Hepatocyte (in vitro differentiated cells): ENCODE measurements at places on chromosomes 1 and 21. TPM values are rescaled to one million over a fixed set of nuclear protein-coding genes. Genes with fewer than 3 reads are reported as not detected.

The SPRR2F gene
- polyA plus RNA-seq = 26.1 and 42.2 TPM in 2 replicates

The CFHR5 gene
- polyA plus RNA-seq = 0.36 TPM in 1 of 2 replicates, not detected in the other

DNA sequence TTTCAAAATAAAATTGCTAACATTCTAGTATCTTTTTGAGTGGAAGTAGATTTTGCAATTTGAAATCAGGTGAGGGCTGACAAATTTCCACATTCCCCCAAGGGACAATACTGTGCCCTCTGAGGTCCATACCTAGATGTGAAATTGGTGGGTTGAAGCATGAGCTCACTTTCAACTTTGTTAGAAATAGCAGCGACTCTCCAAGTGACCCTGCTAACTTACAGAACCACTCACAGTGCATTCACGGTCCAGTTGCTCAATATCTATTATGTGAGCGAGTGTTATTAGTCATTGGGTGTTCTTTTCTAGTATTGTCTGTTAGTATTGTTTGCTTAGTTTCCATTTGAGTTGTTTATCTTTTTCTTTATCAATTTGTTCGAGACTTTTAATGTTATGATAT lies 53.6 kb upstream of the ASB17 start:
- no peak for DNase-seq
- no peak overlapping the region for H3K27ac ChIP-seq
- H3K4me1 ChIP-seq = no peaks in the 10 kb centered on the region
- no peaks in the 10 kb centered on the region for H3K36me3 ChIP-seq
- H3K4me3 ChIP-seq = no peak overlapping the region

GRCh38 chr1:3494321-3495308 lies 40.1 kb downstream of the ARHGEF16 start:
- H3K4me3 ChIP-seq = no peak overlapping the region
- DNase-seq = no peak
- H3K27ac ChIP-seq = no peak overlapping the region
- no peaks in the 10 kb centered on the region for H3K36me3 ChIP-seq

DNA sequence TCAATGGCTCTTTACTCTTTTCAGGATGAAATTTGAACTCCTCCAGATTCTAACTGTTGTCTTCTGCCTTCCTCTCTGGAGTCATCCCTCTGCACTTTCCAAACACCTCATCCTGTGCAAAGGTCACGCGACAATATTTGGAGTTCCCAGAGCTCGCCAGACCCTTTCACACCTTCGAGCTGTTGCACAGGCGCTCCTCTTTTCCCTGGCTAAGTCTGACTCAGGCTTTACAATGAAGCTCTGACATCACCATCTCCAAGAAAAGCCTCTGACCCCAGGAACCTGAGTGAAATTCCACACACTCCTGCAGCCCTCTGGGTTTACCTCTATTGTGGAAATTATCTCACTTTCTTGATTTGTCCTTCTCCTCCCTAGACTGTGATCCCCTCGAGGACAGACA lies 270.3 kb downstream of the RGS7 start:
- H3K4me1 ChIP-seq = no peaks in the 10 kb centered on the region
- no peak overlapping the region for H3K27ac ChIP-seq
- no peaks in the 10 kb centered on the region for H3K27me3 ChIP-seq
- H3K4me3 ChIP-seq = no peak overlapping the region
- peak; percentile 10 for DNase-seq

The NFASC gene
- 0.75 and 1.7 TPM in 2 replicates for polyA plus RNA-seq

DNA sequence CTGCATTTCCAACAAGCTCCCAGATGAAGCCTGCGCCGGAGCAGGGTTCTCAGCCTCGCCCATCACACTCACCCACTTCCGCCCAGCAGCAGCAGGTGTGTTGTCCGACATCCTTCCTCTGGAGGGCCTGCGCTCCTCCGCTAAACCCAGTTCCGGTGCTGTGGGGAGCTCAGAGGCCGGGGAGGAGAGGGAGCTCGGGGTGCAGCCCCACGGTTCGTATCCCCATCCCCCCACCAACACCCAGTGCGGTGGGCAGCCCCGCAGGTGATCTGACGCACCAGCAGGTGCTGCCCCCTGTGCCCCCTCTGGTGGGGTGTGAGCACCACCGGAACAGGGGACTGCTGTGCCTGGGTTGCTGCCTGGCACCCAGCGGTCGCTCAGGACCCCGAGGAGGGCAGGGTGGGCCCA lies 3.4 kb upstream of the PEX10 start:
- no peak overlapping the region for H3K4me3 ChIP-seq
- H3K27me3 ChIP-seq = peaks cover 4% of the 10 kb centered on the region
- no peaks in the 10 kb centered on the region for H3K36me3 ChIP-seq
- no peak for DNase-seq

DNA sequence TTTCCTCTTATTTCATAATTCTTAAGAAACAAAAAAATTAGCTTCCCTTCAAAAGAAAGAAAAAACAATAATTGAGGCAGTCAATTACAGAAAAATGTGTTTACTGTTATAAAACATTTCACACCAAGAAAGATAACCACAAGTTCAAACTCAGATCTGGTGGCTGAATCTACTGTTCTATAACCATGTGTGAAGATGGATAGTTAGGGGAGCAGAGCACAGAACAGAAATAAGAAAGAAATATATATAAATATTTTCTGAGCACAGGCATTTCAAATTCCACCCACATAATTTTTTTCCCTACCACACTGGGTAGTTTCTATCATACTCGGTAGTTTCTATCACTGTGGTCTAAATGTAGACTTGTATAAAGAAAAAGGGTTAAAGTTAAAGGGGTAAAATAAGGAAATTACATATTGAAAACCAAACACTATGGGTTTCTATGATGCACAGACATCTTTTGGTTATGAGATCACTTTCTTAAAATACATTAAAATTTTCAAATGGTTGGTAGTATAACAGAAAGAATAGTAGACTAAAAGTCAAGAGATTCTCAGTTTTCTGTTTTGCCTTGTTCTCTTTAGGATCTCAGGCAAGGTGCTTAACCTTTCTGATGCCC lies 10.8 kb downstream of the LYST start:
- no peak overlapping the region for H3K4me3 ChIP-seq
- H3K4me1 ChIP-seq = no peaks in the 10 kb centered on the region
- H3K27me3 ChIP-seq = no peaks in the 10 kb centered on the region
- H3K36me3 ChIP-seq = no peaks in the 10 kb centered on the region

- no peak for DNase-seq
- no peaks in the 10 kb centered on the region for H3K27me3 ChIP-seq
- no peaks in the 10 kb centered on the region for H3K36me3 ChIP-seq
Observed at GRCh38 chr1:235366286-235366685, 941 bp upstream of the TBCE start.

DNA sequence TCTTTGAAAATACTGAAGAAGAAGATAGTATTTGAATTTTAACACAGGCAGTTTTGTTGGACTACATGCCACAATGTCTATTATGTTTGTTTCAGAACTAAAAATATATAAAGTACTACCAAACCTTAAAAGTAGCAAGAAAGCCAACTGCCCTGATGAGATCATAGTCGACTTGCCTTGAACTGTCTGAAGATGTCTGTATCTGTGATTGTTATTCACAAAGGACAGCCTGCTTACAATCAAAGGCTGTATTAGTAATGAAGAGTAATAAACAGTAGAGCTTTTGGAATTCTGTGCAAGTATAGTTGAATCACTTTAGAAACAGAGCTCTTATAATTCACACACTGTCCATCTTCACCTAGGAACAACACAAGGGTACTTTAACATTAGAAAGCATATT lies 228.3 kb downstream of the NCAM2 start:
- no peak for DNase-seq
- H3K36me3 ChIP-seq = no peaks in the 10 kb centered on the region
- H3K4me3 ChIP-seq = no peak overlapping the region
- no peak overlapping the region for H3K27ac ChIP-seq
- H3K4me1 ChIP-seq = no peaks in the 10 kb centered on the region

The PPIAL4G gene
- 0.10 TPM in 1 of 2 replicates, not detected in the other for polyA plus RNA-seq

- H3K4me1 ChIP-seq = peaks cover under 1% of the 10 kb centered on the region
- no peak overlapping the region for H3K27ac ChIP-seq
- DNase-seq = peak; percentile 7
- H3K36me3 ChIP-seq = no peaks in the 10 kb centered on the region
- no peak overlapping the region for H3K4me3 ChIP-seq
- no peaks in the 10 kb centered on the region for H3K27me3 ChIP-seq
Observed at GRCh38 chr1:167258858-167259257, 38.2 kb downstream of the POU2F1 start.

DNA sequence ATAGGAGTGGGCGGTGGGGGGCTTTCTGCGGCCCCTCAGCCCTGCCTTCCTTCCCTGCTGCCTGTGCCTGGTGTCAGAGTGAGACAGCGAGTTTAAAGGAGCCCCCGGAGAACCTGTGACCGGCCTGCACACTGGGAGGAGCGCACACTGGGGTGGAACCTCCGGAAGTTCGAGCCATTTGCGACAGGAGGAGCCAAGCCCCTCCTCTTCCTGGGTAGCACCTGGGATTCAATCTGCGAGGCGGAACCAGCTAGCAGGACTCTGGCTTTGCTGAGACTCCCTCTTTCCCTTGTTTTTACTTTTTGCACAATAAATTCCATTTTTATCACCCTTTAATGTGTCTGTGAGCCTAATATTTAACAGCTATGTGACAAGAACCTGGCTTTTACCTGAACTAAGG lies 540.6 kb downstream of the NPHP4 start:
- H3K27ac ChIP-seq = no peak overlapping the region
- peaks cover 8% of the 10 kb centered on the region for H3K27me3 ChIP-seq
- peaks cover 4% of the 10 kb centered on the region for H3K4me1 ChIP-seq
- DNase-seq = no peak
- H3K36me3 ChIP-seq = no peaks in the 10 kb centered on the region

DNA sequence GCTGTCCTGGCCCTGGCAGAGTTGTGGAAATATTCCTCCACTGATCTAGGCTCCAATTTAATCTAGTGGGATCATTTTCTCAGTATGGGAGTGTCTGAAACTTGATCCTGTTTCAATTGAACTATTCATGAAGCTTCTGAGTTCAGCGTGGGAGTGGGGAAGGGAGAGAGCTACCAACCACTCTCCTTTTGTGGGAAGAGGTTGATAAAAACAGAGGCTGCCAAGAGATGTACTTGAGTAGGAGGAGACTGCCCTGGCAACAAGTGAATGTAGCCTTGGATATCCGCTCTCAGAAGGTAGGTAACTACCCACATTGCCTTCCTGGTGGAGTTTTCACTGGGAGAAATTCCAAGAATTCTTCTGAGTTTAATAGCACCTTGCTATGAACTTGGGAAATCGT lies at the start of gene CTXND2:
CTXND2 (plus strand) TSS at position 119 of the 400 bp plus-strand sequence. CDS start 25,179 bp downstream, outside the sequence.
- peaks cover 4% of the 10 kb centered on the region for H3K4me1 ChIP-seq
- no peak within 1 kb of the TSS for H3K4me3 ChIP-seq
- no peak for DNase-seq
- no peaks in the 10 kb centered on the region for H3K36me3 ChIP-seq
- no peaks in the 10 kb centered on the region for H3K27me3 ChIP-seq
- no peak within 1 kb of the TSS for H3K27ac ChIP-seq

The PRR9 gene
- 0.33 TPM in 1 of 2 replicates, not detected in the other for polyA plus RNA-seq

DNA sequence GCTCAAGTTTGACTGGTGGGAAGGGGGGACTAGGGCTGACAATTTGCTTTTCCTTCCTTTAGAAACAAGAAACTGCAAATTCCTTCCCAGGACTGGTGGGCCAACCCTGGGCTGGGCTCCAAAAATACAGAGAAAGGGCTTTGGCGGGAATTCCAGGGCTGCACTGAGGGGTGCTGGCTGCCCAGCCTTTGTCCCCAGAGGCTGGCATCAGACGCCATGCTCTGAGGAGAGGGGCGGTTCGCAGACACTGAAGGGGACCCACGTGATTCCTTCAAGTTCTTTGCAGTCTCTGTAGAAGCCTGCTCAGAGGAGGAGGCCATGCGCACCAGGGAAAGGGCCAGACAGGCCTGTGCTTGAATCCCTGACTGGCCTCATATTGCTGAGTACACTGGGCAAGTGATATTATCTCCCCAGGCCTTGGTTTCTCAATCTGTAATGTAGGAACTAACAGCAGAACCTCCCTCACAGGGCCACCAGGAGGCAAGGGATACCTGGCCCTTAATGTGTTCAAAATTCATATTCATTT lies 119.5 kb downstream of the EPHB2 start:
- no peaks in the 10 kb centered on the region for H3K27me3 ChIP-seq
- no peak overlapping the region for H3K4me3 ChIP-seq
- peaks cover 51% of the 10 kb centered on the region for H3K4me1 ChIP-seq
- no peak for DNase-seq
- H3K27ac ChIP-seq = peak overlapping the region; percentile 84
- no peaks in the 10 kb centered on the region for H3K36me3 ChIP-seq

- H3K4me1 ChIP-seq = no peaks in the 10 kb centered on the region
- H3K4me3 ChIP-seq = no peak overlapping the region
- H3K27ac ChIP-seq = no peak overlapping the region
- DNase-seq = no peak
- H3K27me3 ChIP-seq = no peaks in the 10 kb centered on the region
Observed at GRCh38 chr1:41880950-41881885, 37.5 kb downstream of the HIVEP3 start.

DNA sequence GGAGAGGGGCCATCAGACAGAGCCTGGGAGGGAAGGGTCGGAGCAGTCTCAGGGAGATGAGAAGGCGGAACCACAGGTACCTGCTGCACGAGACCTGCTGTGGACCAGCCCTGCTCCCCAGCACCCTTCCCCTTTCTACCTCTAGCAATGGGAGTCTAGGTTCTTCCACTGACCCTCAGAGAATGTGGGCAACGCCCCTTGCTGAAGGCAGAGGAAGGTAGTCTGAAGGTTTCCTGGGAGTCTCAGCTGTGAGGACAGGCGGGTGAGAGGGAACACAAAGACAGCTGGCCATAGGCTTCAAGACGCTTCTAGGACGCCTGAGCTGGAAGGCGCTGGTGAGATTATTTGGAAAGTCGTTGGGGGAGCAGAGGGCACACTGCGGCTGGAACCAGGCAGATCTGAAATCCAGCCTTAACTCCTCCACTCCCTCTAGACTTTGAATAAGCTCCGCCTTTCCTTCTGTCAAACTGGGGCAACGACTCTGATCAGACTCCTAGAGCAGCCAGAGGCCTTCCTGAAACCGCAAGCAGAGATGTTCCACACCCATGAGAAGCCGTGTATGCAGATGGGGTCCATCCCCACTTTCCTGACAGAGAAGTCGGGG lies 18.1 kb downstream of the SLC45A3 start:
- DNase-seq = no peak
- no peak overlapping the region for H3K4me3 ChIP-seq
- peaks cover 2% of the 10 kb centered on the region for H3K4me1 ChIP-seq
- H3K36me3 ChIP-seq = no peaks in the 10 kb centered on the region
- no peak overlapping the region for H3K27ac ChIP-seq
- H3K27me3 ChIP-seq = no peaks in the 10 kb centered on the region

GRCh38 chr1:109808703-109809102 lies 45.0 kb upstream of the EPS8L3 start:
- no peak overlapping the region for H3K4me3 ChIP-seq
- H3K36me3 ChIP-seq = no peaks in the 10 kb centered on the region
- H3K4me1 ChIP-seq = no peaks in the 10 kb centered on the region
- no peak overlapping the region for H3K27ac ChIP-seq
- no peaks in the 10 kb centered on the region for H3K27me3 ChIP-seq
- DNase-seq = no peak

The TINAGL1 gene
- 64.4 and 69.4 TPM in 2 replicates for polyA plus RNA-seq

The RUNX3 gene
- polyA plus RNA-seq = 0.16 and 0.67 TPM in 2 replicates
